ENCODE measurements at places on chromosomes 7 and 10.

DNA sequence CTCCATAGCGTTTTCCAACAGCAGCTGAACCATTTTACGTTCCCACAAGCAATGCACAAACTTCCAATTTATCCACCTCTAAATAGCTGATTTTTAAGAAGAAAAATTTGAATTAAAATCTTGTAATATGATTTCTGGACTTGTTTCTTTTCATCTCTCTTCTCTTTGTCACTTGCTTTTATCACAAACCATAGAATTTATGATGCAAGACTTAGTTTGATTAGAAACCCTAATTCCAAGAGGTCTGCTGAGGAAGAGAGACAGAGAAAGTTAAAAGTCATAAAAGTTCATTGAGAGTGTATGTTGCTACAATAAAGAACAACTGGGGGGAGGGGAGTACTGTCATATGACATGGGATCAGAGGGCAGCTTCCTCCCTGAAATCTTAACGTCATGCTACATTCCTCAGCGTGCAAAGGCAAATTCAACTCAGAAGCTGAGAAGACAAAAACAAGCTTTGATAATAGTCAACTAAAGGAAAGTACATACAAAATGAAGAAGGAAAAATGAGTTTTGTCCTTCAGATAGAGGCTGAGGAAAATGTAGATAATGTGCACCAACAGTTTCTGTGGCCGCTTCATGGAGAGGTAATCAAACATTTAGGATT, 18.4 kb upstream of the CUBN start:
- no peak for DNase-seq

DNA sequence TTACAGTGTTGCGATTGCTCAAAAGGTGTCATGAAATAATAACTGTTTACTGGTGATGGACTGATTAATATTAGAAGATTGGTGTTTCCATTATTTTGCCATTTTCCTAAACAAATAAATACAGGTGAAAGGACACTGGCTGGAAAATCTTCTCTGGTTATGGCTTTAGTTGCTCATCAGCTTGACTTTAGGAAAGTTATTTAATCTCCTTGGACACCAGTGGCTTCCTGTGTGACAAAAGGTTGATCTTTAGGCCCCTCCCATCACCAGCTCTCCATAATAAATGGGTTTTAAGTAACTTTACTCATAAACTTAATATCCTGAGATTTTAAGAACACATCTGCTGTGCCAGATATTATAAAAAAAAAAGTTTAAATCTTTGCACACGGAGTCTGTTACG, 737 bp downstream of the CABCOCO1 start:
- no peak for DNase-seq

DNA sequence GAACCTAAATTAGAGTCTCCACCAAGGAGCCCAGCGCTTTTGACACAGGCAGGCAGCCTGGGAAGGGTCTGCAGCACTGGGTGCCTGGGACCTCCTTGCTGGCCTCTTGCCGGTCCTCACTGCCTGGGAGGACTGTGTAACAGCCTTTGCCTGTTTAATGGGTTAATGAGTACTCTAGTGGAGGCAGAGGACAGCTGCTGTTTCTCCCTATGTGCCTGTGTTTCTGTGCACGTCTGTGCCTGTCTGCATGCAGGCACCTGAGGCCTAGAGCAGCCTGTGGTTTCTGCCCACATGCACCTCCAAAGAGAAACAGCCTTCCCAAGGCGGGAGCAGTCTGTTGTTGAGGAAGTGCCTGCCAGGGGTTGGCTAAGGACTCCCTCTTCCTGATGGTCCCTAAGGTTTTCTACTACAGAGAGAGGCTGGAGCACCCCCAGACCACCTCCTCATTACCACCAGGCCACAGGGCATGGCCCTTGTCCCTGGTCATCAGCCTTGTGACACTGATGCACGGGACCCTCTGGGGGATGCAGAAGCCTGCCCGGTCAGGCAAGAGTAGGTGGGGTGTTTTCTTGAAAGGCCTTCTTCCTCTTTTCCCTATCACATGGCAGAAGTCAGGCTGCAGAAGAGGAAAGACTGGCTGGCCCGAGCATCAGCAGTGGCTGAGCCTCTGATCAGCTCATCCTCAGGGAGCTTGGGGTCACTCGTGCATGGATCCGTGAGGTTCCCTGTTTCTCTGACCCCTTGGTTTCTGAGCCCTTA, 14.2 kb downstream of the SLC29A3 start:
- DNase-seq, result no peak

GRCh38 chr10:128626397-128627000, 500.3 kb upstream of the MKI67 start:
- no peak for DNase-seq

DNA sequence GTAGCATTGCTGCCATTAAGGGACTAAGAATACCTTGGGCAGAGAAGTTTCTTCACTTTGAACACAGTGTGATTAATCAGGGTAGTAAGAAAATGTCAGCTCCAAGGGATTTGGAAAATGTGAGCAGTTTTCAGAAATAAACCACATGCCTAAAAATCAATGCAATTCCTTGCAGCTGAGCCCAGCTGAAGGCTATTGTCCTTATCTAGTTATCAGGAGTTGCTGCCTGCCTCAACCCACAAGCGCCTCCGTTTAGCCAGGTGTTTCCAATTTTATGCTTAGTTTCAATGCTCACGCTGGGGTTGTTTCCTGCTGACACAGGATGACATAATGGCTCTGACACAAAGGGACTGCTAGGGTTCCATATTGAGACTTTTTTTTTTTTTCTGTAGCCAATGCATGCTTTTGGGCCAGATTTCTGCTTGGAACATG, 132.3 kb upstream of the ANK3 start:
- DNase-seq, result no peak

DNA sequence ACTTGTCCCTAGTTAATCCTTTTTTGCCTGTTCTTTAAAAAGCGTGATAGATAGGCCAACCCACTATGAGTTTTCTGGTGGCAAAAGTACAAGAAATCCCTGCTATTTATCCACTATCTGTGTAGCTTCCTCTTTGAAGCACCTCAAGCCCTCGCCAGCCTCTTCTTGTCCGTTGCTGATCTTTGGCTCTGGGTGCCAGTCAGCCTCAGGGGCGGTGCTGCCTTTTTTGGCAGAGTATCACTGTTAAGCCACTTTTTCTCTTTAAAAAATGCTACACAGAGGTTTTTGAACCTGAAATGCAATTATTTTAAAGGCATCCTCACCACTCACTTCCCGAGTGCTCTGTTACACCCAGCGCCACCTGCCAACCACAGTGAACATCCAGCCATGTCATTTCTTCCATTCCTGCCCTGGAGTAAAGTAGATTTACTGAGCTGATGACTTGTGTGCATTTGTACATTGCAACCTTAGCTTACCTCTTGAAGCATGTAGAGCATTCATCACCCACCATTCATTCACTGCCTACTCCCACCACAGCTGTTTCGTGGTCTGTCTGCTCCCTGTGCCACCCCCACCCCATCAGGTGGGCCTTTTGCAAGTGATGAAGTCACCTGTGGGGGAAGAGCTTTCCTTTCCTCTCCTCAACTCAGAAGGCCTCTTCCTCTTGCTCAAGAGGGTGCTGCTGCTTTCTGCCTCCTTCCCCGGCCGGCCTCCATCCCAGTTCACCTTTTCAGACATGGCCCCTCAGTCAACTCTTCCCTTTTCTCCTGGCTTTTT, 414.2 kb upstream of the GALNT17 start:
- DNase-seq, result no peak

- no peak for DNase-seq
These were observed 169.5 kb downstream of the DKK1 start for GRCh38 chr10:52483587-52483986.

DNA sequence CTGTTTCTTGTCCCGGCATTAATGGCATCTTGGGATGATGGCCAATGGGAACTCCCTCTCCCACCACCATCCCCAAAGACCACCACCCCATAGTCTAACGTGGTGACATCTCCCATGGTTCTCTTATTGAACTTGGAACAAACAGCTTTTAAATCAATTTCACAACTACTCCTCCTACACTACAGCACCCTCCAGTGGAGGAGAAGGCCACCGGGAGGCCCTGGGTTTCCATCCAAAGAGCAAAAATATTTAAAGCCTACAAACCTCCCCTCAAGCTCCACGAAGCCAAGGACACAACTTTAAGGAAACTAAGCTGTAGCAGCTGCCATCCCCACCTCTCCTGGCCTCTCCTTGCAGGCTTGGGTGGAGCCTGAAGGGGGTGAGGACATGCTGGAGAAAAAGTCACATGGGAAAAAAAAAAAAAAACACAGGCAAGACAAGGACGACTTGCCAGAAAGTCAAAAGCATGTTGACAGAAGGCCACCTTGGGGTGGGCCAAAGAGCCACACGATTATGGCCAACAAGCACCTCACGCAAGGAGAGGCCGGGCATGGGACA, 94.0 kb upstream of the LANCL2 start:
- DNase-seq, result no peak

DNA sequence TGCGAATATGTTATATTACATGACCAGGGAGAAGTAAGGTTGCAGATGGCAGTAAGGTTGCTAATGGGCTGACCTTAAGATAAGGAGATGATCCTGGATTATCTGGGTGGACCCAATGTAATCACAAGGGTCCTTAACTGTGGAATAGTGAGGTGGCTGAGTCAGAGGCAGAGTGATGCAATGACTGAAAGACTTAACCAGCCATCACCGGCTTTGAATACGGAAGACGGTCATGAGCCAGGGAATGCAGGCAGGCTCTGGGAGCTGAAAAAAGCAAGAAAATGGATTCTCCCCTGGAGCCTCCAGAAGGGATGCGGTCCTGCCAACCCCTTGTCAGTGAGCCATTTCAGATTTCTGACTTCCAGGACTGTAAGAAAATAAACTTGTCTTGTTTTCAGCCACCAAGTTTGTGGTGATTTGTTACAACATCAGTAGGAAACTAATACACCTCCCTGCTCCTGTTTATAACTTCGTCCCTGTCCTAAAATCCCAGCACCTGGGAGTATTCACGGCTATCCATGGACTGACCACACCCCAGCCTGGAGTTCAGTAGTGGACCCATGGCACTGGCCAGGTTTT, 4.6 kb upstream of the C10orf95 start:
- DNase-seq, result no peak

- DNase-seq, result no peak
These were observed 91.9 kb downstream of the MYL10 start for GRCh38 chr7:101537205-101537604.

DNA sequence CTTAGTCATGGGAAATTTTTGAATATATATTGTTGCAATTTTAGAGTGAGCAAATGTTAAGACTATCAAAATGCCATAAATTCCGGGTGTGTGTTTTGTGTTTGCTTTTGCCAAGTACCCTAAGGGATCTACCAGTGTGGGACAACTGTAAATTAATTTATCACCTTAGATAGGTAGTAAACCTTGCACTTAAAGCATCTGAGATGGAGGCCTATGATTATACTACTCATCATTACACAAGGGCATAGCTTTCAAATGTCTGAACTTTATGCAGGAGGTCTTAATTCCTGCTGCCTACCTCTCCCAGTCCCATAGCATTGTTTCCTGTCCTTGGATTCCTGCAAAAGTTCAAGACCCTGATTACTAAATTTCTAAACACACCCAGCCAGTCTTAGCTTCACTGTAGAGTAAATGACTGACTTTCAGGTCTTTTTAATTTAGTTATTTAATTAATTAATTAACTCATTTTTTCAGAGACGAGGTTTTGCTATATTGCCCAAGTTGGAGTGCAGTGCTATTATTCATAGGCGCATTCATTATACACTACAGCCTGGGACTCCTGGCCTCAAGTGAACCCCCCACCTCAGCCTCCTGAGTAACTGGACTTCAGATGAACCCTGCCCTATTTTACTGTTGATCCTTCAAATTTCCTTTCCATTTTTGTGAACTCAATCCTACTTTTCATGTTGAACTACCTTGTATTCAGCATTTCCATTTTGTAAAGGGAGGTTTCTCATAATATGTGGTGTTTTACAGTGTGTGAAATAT, 47.0 kb downstream of the THSD7A start:
- no peak for DNase-seq

DNA sequence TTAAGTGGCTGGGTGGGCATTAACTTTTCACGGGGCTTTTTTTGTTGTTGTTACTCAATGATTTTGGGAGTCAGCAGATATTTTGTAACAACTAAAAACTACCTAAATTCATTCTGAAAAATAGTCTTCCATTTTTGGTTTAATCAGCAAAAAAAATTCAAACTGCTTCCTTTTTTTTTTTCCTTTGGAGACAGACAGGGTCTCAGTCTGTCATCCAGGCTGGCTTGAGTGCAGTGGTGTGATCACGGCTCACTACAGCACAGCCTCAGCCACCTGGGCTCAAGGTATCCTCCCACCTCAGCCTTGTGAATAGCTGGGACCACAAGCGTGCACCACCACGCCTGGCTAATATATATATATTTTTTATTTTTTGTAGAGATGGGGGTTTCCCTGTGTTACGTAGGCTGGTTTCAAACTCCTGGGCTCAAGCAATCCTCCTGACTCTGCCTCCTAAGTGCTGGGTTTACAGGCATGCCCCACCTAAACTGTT, 36.5 kb downstream of the SKIDA1 start:
- DNase-seq, result no peak

GRCh38 chr7:32522746-32523530, 27.6 kb downstream of the AVL9 start:
- DNase-seq, result no peak

Data from activated CD4-positive, CD25-positive, alpha-beta regulatory T cell (primary cell).